Suppressor macrophage treated with lipopolysaccharide for 1 hour (primary cell): ENCODE measurements at places on chromosomes 16 and 17.
A peak's percentile ranks its signal among the peaks of the same experiment; 100 is the strongest.

GRCh38 chr17:48574505-48575065 is 3.6 kb downstream of the HOXB4 start:
- no peak for DNase-seq

- DNase-seq, result peak; percentile 34
Observed at GRCh38 chr16:84071121-84071520, 28.5 kb upstream of the SLC38A8 start.

- peak; percentile 93 for DNase-seq
Observed at GRCh38 chr16:19179546-19180490, 11.8 kb downstream of the SYT17 start.

DNA sequence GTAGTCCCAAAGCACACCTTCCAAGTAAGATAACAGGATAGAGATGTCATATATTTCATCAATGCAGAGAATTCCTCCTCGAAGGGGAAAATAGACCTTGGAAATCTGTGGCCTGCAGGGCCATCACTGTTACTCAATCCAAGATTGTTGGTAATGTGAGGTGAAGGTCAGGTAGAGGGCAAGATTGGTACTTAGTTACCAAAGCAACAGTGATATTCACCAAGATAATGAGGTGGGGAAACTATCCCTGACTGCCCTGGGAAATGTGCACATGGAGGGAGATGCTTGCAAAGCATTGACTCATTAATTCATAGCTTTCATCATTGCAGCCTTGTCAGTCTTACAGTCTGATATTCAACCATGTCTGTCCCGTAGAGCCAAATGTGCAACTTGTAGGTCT is 234.1 kb upstream of the MON1B start:
- no peak for DNase-seq

DNA sequence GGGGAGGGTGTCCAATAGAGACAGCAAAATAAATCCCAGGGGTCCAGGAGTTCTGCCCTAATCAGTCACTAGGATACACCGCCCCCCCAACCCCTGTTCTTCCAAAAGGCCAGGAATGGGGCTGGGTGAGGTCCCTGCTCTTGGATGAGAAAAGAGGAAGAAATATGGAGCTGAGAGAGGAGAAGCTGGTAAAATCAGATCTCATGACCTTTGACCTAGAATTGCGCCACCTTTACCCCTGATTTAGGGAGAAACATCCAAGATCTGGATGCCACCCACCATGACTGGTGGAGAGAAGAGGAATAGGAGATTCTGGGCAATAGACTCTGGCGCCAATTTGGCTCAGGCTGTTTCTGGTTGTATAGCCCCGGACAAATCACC is 707 bp upstream of the CACNB1 start:
- DNase-seq, result peak; percentile 51

GRCh38 chr17:7831233-7831632 is 2.8 kb upstream of the KDM6B start:
- DNase-seq, result no peak

GRCh38 chr16:15777533-15778203 is 79.2 kb downstream of the MYH11 start:
- no peak for DNase-seq

DNA sequence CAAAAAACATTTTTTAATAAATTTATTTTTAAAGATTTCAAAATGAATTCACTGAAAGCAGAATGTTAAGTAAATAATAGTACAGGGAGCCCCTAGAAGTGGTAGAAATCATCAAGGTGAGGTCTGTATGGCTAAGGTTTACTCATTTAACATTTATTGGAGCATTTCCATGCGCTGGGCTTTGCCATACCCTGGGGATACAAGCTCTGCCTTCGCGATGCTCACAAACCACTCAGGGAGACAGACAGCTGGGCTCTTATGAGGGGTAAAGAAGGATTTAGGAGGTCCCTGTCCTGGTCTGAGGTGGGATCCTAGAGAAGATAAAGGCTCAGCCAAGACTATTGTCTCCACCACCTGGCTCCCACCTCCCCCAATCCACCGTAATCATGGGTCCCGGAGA is 11.3 kb upstream of the LPCAT2 start:
- no peak for DNase-seq

DNA sequence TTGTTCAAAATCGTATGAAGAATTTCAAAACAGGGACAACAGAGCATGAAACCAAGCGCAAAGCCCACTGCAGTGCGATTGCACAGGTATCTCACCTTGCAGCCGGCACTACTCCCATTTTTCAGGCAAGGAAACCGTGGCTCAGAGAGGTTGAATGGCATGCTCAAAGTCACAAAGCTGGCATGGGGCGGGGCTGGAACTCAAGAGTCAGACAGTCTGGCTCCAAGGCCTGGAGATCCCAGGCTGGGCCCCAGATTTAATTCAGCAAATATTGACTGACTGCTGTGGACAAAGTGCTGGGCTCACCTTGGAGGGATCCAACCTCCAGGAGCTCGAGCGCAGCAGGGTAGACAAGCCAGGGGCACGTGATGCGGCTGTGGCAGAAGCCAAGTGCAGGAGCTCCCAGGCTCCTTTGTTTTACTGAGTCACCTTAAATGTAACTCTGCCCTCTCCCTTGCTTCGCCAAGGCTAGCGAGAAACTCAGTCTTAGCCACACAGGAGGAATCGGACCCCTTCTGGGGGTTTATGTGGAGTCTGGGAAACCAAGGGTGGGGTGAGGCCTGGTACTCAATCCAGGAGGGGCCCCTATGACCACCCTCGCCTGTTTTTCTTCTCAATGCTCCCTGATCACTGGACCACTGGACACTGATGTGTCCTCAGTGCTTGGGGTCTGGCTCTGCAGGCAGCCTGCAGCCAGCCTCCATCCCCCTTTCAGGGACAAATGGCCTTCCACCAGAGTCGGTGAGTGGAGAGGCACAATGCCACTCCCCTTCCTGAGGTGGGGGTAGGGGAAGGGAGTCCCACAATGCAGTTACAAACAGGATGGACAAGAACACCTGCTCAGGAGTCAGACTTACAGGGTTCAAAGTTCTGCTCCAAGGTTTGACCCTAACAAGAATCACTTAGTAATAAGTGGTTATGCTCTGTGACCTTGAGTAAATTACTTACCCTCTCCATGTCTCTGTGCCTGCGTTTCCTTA is 3.9 kb upstream of the SPATA20 start:
- DNase-seq, result no peak

GRCh38 chr16:81730090-81731051 is 48.7 kb upstream of the PLCG2 start:
- peak; percentile 94 for DNase-seq

GRCh38 chr17:73498886-73499554 is 145.2 kb downstream of the SDK2 start:
- no peak for DNase-seq

DNA sequence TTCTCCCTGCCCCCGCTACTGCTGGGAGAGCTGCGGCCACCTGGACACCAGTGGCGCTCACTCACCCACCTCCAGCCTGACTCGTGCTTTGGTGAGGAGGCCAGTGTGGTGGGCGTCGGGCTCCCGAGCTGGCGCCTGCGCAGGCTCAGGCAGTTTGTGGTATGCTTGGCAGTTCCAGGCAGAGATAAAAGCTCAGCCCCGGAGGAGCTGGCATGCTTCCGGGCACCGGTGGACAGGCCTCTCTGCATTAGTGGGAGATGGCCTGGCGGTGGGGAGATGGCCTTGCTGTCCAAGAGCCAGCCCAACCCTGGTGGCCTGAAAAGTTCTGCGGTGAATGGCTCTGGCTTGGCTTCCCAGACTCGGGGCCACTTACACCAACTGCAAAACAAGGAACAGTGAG is 4.1 kb downstream of the ADGRG1 start:
- DNase-seq, result no peak

GRCh38 chr17:74775409-74776043 is 619 bp downstream of the NAT9 start:
- peak; percentile 19 for DNase-seq

DNA sequence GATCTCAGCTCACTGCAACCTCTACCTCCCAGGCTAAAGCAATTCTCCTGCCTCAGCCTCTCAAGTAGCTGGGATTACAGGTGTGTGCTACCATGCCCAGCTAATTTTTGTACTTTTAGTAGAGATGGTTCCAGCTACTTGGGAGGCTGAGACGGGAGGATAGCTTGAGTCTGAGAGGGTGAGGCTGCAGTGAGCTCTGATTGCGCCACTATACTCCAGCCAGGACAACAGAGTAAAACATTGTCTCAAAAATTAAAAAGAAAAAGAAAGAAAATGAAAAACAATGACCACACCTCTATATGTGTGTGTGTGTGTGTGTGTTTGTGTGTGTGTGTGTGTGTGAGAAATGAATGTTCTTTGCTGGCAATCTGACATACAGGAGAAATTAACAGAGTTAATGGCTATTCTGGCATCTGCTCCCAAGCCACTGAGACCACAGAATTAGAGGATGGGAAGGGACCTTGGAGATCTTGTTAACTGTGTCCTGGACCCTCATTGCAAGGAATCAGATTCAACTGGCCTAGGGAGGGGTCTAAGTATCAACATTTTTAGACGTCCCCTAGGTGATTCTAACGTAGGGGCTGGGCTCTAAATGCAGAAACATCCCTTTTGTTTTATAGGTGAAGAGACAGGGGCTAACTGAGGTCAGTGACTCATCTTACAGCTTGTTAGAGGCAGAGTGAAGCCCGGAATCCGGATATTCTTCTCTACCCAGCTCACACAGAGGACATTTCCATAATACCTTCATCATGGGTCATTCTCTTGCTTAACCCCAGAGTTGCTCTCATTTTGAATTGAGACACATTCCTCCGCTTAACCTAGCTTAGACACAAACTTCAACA is 16.4 kb upstream of the MARCHF10 start:
- DNase-seq, result no peak

- DNase-seq, result no peak
Observed at GRCh38 chr16:72744076-72744793, 303.7 kb downstream of the ZFHX3 start.

GRCh38 chr16:49638673-49639610 is 217.0 kb downstream of the ZNF423 start:
- no peak for DNase-seq

DNA sequence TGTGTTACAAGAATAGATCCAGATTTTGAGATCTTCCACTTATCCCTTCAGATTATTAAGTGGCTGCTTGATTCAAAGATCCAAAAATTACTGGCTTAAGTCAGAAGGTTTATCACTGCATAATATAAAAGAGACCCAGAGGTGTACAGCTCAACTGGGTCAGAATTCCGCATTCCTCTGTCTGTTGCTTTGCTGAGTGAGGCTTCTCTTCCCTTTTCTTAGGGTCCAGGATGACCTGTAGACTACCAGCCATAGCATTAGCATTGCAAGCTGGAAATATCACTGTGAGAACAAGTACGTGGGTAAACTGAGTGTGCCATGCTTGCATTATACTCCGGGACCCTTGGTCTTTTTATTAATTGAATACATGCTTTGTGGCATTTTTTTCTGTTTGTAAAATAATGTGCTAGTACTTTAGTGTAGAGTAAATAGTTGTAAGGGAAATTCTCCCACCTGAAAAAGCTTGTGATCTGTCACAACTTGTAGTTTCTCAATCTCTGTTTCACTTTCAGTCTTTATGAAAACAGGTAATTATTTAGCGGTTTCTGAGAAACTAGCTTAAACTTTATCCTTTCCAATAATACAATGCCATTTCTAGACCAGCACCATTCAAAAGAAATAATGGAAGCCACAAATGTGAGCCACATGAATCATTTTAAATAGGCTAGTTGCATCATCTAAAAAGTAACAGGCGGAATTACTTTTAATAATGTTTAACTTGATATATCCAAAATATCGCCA is 61.6 kb downstream of the TNRC6C start:
- DNase-seq, result no peak

- DNase-seq, result no peak
Observed at GRCh38 chr17:54948380-54948779, 20.1 kb downstream of the COX11 start.

GRCh38 chr17:72511874-72512273 is 391.1 kb downstream of the SOX9 start:
- DNase-seq, result no peak

- no peak for DNase-seq
Observed at GRCh38 chr17:74464730-74465377, 1.6 kb upstream of the CD300A start.

DNA sequence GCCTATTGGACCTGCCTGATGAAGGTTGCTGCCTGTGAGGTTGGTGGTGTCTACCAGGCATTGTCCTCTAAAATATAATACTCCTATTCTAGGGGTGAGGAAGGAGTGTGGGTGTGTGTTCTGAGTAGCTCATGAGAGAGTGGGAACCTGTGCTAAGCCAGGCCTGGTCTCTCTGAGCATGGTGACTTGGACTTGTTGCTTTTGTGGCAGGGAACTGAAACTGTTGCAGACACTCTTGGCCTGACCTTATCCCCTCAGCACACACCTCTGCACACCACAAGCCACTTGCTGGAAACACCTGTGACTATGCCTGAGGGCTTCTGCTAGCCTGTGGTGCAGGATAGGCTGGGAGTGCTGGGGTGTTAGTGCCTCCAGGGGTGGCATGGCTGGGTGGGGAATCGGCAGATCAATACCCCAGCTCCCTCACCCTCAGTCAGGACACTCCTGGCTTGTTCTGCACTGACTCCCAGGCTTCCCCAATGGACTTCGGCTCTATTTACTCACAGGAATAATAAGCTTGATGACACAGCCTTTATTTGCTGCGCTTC is 29.9 kb downstream of the PLCG2 start:
- no peak for DNase-seq

DNA sequence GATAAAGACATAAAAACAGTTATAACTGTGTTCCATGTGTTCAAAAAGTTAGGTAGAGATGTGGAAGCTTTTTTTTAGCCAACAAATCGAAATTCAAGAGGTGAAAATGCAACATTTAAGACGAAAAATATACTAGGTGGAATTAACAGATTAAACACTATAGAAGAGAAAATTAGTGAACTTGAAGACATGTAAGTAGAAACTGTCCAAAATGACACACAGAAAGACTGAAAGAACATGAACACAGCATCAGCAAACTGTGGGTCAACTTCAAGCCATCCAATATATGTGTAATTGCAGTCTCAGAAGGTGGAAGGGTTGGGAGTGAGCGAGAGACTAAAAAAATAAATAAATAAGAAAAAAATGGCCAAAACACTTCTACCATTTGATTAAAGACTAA is 9.3 kb downstream of the FAM83G start:
- DNase-seq, result no peak

GRCh38 chr16:75761108-75761507 is 34.8 kb upstream of the CPHXL start:
- peak; percentile 49 for DNase-seq

- DNase-seq, result no peak
Observed at GRCh38 chr16:21613361-21613760, 14.0 kb downstream of the METTL9 start.

DNA sequence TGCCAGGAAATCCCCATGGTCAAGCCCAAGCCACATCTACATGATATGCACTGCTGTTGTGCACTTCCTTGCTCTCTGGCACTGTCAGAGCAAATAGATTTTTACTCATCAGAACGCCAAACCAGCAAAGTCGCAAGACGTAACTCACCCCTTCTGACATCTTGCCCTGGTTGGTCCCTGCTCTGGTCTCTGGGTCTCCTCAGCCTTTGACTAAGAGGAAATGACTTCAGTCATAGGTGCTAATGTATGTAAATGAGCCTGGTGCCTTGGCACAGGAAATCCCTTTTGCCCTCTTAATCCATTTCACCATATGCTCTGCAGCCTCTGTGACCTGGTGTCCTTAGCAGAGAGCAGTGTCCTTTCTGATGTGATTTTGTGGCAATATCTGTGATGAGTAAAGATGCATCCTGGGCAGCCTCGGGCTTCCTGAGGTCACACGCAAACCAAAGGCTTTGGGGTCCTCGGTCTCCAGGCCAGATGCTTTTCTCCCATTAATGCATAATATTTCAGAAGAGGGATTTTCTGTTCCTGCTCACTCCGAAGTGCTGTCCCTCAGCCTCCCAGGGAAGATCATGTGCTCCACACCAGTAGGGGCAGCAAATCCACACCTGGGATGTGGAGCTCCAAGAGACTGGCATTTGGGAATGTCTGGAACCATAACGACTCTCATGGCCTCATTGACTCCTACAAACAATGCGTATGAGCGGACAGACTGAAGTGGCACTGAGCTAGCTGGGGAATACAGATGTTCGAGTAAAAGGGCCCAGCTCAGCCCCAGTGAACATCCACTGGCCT is 66.9 kb downstream of the GP2 start:
- DNase-seq, result no peak
